ENCODE measurements at places on chromosomes 1 and 21.

DNA sequence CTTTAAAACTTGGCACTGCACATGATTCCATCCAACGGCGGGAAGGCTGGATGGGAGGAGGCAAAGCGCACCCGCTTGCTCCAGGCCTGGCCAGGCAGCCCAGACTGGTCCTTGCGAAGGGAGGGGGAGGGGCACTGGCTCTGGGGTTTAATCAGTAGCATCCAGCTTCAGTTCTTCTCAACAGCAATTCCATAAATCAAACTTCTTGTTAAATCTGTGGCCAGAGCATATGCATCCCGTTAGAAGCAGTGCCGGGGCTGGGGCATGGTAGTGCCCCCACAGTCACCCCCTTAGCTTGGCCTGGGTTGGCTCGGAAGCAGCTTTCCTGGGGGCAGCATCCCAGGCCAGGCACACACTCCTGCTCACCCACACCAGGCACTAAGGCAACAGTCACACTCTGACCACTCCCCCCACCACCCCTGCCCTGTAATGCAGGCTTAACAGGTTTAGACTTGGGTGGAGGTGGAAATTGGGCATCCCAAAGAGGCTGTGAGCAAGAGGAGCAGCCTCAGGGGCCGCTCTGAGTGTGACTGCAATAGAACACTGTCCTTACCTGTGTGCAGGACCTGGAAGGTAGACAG lies 94.1 kb upstream of the CASZ1 start:
- DNase-seq: no peak

GRCh38 chr1:206860165-206860564 lies 5.3 kb upstream of the IL20 start:
- DNase-seq: no peak

DNA sequence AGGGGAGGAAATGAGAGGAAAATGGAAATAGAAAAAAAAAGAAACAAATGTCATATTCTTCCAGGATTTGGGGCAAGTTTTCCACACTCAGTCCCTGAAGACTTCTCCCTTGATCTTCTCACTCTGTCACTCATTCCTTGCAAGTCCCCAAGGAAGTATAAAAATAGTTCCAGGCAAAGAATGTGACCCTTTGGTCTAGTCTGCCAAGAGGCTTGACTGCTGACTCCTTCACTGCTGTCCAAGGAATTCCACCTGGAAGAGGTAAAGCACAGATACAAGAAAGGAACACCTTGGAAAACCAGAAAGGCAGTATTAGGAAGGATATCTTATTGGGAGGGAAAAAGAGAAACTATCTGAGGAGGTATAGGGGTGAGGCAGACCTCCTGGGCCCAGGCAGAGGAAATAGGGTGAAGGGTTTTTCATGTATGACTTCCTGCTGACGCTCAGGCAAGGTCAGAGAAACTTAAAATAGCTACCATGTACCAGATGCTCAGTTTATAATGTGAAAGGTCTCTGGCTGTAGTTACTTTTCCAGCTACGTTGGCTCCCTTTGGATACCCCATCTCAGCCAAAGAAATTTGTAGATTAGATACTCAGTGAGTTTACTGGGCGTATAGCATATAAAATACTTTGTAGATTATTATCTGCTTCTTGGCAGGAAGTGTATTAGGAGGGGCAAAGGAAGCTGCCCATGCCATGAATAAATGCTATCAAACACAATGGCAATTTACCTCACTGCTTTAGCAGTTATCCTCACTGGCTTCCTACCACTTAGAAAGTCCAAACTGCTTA lies 2.0 kb upstream of the GJA5 start:
- no peak for DNase-seq

DNA sequence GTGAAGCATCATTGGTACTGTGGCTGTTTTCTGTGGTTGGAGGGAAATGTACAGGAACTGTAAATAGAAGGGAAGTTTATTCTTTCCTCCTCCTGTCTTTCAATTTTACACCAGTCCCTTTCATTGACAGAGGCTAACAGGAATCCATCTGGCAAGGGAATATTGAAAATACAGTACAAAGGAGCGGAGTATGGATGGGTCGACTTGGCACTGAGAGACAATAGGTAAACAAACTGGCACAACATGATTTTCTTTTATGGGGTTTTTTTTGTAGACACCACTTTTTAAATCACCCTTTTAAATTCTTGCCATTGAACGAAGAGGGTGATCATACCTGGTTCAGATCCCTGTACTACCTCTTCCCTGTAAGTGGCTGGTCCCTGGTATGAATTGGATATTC lies 341.3 kb downstream of the RWDD3 start:
- no peak for DNase-seq

- DNase-seq: no peak
These were observed 29.1 kb upstream of the KLF17 start for GRCh38 chr1:44089371-44090048.

GRCh38 chr21:38561613-38562581 lies 63.6 kb upstream of the ERG start:
- no peak for DNase-seq

GRCh38 chr1:9782897-9783296 lies 40.9 kb downstream of the CLSTN1 start:
- DNase-seq: no peak

- DNase-seq: no peak
These were observed 18.7 kb downstream of the C1orf198 start for GRCh38 chr1:230849451-230850224.

- DNase-seq: no peak
These were observed 12.6 kb upstream of the KLF18 start for GRCh38 chr1:44154049-44154448.

GRCh38 chr1:76465030-76465429 lies 390.5 kb downstream of the ST6GALNAC3 start:
- DNase-seq: no peak

DNA sequence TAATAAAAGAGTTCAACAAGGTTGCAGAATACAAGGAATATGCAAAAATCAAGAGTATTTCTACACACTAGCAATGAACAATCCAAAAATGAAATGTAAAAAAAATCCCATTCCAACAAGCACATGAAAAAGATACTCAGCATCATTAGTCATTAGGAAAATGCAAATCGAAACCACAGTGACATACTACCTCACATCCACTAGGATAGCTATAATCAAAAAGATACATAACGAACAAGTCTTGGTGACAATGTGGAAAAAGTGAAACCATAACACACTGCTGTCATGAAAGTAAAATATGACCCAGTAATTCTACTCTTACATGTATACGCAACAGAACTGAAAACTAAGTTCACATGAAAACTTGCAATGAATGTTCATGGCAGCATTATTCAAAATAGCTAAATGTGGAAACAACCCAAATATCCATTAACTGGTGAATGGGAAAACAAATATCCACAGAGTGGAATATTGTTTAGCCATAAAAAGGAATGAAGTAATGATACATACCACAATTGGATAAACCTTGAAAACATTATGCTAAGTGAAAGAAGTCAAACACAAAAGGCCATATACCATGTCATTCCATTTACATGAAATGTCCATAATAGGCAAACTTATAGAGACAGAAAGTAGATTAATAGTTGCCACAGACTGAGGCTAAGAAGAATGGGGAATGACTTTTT lies 34.3 kb downstream of the PIK3R3 start:
- DNase-seq: no peak

- no peak for DNase-seq
These were observed 21.4 kb downstream of the TFF3 start for GRCh38 chr21:42293649-42294272.

- no peak for DNase-seq
These were observed 347.5 kb downstream of the VAV3 start for GRCh38 chr1:107617456-107617855.

DNA sequence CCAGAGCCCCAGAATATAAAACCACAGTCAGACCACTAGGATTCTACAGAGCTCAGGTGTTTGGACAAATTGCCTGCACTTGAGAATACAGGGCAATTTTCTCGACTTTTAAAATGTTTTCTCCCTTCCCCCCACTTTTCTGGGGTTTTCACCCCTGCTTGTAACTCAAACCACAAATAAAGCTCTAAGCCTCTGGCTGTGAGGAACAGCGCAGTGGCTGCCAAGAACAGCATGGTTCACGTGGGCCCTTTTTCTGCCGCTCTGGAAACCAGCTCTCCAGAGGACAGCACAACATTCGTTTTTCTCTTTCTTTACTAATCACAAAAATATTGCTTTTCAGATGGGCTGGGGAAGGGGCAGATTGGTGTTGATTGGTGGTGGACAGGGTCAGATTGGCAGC lies 102.2 kb upstream of the JUN start:
- DNase-seq: no peak

GRCh38 chr21:27493542-27493941 lies 526.7 kb upstream of the ADAMTS5 start:
- DNase-seq: no peak

DNA sequence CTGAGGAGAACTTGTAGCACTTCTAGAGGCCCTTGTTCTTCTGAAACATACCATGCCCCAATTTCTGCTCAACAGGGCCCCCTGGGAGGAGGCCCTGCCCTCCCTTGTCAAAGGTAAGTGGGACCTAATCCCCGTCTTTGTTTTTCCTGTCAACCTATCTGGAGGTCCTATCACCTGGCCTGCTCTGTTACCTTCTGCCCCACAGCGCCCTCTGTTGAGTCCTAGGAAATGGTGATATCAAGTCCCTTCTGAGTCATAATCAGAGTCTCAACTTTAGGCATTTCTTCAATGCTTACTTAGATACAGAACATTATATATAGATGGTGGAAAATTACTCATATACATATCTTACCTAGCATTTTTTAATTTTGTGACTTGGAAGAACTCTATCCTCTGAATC lies 28.2 kb upstream of the FCRL4 start:
- DNase-seq: peak; percentile 44

- no peak for DNase-seq
These were observed 173.6 kb upstream of the SGIP1 start for GRCh38 chr1:66360285-66360724.

DNA sequence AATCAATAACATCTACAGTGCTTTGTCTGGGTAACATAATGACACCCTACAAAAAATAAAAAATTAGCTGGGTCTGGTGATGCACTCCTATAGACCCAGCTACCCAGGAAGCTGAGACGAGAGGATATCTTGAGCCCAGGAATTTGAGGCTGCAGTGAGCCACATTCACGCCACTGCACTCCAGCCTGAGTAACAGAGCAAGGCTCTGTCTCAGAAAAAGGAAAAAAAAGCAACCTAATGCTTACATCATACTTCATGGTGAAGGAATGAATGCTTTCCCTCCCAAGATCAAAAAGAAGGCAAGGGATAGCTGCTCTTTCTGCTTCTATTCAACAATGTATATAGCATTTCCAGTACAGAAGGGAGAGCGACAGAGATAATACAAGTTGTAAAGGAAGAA lies 24.2 kb upstream of the CTTNBP2NL start:
- DNase-seq: no peak

GRCh38 chr21:14585122-14585521 lies 39.0 kb upstream of the SAMSN1 start:
- no peak for DNase-seq

DNA sequence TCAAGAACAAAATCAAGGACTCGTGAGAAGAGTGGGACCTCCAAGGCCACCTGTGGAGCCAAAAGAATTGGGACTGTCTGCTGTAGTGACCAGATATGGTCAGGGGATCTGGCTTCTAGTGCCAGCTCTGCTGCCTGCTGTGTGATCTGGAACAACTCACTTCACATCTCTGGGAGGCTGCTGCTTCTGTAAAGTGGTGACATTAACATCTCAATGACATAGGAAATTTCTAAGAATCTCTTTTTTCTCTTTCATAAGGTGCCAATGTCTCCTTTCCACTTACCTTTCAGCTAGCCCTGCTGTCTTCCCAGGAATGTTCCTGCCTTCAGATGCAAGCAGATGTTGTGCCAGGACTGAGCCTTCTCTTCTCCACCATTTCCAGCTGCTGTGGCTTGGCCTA lies 5.0 kb upstream of the SRSF4 start:
- no peak for DNase-seq

DNA sequence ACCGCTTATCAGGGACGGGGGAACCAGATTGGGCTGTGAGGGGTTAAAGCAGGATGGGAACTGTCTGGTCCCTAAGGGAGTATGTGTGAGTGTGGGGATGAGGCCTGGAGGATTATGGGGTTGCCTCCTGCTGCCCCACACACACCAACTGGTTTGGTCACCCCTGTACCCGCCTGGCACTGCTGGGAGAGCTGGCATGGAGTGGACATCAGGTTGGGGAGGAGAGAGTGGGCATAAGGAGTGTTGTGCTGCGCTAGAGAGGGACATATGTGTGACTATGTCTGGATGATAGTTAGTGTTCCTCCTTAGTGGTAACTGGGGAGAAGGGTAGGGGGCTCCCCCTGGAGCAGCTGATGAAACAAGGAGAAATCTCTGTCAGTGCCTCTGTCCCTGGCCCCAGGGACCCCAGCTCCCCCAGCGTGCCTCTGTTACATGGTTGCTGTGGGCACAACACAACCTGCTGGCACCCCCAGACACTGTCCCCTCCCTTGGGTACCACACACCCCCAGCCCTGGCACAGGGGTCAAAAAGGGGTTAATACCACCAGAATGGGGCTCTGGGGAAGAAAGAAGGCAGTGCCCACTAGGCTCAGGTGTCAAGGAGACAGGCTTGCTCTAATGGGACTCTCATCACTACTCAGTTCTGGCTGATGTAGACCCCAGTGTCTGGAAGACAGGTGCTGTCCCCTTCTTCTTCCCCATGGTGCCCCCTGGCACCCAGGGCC lies 1.9 kb downstream of the ZBTB7B start:
- DNase-seq: no peak

DNA sequence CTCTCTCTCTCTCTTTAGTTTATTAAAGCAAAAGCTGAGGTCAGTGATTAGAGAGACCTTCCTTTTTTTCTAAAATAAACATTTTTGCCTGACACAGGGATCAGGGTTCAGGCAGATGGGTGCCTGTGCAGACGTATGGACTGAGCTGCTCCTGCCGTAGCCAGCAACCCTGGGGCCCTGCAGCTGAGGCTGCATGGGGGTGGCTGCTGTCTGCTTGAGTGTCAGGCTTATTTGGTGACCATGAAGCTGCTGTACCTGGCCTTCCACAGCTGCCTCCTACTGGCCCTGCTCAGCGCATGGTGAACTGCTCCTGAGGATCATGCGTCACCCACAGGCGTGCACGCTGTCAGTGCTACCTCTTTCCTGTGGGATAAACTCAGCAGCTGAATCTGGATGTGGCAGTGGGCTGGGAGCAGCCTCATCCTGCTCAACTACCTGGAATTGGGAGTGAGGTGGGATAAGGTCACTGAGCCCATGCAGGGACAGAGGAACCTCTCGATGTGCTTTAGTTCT lies 35.1 kb downstream of the GNG4 start:
- no peak for DNase-seq

GRCh38 chr1:210360852-210361477 lies 32.3 kb downstream of the HHAT start:
- no peak for DNase-seq
